ENCODE measurements at places on chromosomes 4 and X.

GRCh38 chrX:26597981-26598380 is 382.0 kb downstream of the MAGEB5 start:
- DNase-seq, result no peak

GRCh38 chr4:33357121-33357520 is 2637.0 kb downstream of the PCDH7 start:
- no peak for DNase-seq

GRCh38 chr4:16195209-16195608 is 31.1 kb downstream of the TAPT1 start:
- no peak for DNase-seq

DNA sequence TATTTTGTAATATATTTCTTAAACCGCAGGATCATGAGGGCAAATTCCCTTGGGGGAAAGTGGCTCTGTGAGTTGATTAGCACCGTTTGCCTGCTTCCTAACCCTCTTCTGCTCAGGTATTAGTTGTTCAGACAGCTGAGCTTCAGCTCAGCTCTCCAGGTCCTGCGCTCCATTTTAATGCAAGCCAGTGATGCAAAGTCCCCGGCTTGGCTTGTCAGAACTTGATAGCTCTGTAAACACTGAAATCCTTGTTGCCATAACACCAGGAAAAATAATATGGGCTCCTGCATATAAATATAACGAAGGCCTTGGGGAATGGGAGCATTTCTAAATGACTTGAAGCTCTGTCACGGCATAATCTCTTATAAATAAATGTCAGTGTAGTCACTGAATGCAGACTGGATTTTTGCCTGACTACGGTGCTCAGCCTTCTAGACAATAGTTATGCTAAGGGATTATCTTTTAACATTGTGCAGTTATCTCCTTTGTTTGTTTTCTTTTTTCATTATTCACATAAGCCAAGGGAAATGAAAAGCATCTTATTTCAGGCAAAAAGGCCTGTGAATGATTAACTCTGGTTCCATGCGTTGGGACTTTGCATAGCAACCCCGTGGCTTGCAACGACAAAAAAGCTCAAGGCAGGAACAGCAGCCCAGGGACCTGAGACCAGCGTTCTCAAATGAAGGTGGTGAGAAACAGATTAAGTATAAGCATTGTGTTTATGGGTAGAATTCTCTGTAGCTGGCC is 253.2 kb downstream of the SPRY1 start:
- no peak for DNase-seq

- DNase-seq, result peak; percentile 81
These were observed 45.1 kb downstream of the IGFBP7 start for GRCh38 chr4:57064811-57065711.

GRCh38 chr4:52838729-52839586 is 23.2 kb upstream of the RASL11B start:
- no peak for DNase-seq

GRCh38 chrX:13852001-13852695 is 35.3 kb upstream of the GPM6B start:
- DNase-seq, result no peak

- no peak for DNase-seq
These were observed 12.4 kb downstream of the CAMK2D start for GRCh38 chr4:113749178-113749577.

DNA sequence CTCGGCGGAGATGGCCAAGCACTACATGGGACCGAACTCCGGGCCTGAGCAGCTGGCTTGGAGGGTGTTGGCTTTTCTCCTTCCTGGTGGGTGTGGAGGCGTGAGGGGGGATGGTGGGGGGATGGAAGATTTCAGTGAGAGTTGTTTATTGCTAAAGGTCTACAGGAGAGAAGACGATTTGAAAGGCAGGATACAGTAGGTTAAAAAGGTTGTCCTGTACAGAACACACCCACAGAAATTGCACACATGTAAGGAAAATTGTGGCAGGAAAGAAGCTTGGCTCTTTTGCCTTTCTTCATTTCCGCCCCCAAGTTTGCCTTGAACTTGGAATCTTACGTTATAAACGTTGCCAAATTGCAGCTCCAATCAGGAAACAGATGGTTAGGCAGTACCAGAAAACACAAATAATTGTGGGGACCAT is 74.1 kb upstream of the STOX2 start:
- no peak for DNase-seq

DNA sequence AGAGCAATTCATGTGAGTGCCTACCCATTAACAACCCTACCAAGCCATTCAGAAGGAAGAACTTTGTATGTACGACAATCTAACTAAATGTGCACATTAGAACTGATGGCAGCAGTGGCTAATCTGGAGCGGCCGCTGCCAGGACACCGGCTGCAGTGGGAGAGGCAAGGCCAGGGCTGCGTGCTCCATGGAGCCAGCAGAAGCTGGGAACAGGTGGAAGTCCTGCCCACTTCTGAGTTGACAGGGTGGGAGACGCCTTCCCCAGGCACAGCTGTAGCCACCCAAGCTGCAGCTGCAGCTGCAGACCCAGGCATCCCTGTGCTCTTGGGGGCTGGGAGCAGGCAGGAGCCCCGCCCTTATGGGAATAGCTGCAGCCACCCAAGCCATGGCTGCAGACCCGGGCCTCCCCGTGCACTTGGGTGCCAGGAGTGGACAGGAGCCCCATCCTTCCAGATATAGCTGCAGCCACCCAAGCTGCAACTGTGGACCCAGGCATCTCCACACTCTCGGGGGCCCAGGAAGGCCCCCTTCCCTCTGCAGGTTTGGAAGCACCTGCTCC is 79.1 kb upstream of the DDX60 start:
- no peak for DNase-seq

DNA sequence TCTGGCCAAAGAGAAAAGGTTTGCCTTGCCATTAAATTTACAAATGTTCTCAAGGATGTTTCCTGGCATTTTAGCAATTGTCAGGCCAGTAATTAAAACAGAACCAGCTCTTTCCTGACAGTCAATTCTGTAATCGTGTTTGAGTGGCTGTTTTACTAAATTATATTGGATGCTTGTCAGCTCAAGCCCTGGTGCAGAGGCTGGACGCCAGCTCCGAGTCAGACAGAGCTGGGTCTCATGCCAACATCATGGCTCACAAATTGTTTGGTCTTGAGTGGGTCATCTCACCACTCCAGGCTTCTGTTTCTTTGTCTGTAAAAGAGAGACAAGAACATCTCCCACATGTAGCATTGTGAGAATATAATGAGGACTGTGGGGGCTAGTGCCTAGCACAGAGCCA is 190.3 kb upstream of the PSAPL1 start:
- DNase-seq, result no peak

- DNase-seq, result no peak
These were observed 12.1 kb downstream of the PPA2 start for GRCh38 chr4:105461621-105462382.

DNA sequence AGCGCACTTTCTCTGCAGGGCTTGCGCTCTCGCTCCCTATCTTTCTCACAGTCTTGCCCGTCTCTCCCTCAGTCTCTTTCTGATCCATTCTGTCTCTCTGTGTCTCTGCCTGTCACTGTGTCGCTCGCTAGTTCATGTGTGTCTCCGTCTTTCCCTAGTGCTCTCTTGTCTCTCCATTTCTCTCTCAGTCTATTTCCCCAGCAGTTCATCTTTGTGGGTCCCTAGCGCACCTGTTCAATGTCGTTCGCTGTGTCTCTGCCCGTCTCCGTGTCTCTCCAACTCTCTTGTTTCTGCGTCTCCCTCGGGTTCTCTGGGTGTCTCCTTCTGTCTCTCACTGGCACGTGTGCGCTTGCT is 1.5 kb downstream of the GPR101 start:
- no peak for DNase-seq

GRCh38 chr4:21982087-21982486 is 33.5 kb upstream of the KCNIP4 start:
- no peak for DNase-seq

- DNase-seq, result no peak
These were observed 193.1 kb downstream of the PARM1 start for GRCh38 chr4:75126058-75126457.

- DNase-seq, result no peak
These were observed 1063.3 kb downstream of the ADGRL3 start for GRCh38 chr4:62263454-62263853.

GRCh38 chr4:71210823-71211222 is 128.0 kb upstream of the SLC4A4 start:
- no peak for DNase-seq

DNA sequence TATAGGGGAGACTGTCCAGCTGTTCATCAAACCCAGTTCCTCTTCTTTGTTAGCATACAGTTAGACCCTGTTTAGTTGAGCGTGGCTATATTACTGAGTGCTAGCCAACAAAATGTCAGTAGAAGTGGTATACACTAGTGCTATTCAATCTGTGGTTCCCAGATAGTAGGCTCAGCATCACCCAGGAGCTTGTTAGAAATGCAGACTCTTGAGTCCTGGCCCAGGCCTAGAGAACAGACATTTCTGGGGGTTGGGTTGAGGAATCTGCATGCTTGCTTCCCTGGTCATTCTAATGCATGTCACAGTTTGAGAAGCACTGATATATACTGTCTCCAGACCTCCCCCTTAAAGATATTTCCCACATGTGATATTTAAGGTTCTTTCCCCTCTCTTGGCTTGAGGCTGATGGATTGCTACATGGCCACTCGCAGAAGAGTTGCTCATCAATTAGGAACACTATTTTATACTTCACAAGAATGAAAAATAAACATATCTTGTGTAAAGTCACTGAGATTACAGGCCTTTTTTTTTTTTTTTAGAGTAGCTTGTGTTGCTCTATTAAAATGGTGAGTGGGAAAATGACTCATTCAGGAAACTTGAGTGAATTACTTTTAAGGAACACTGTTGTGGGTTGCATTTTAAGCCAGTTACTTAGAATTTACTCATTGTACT is 289.0 kb downstream of the STIM2 start:
- no peak for DNase-seq
